ENCODE measurements at places on chromosomes 5 and 9.

GRCh38 chr5:135253601-135254178, 145.3 kb downstream of the MACROH2A1 start:
- peak; percentile 51 for DNase-seq

DNA sequence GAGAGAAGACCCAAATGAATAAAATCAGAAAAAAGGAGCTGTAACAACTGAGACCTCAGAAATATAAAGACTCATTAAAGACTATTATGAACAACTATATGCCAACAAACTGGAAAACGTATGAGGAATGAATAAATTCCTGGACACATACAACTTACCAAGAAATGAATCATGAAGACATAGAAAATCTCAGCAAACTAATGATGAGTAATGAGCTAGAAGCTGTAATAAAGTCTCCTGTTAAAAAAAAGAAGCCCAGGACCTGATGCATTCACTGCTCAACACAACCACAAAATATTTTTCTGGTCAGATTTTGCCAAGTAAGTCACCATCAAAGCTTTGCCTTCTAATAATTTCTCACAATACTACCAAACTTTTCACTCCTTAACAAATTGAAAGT, 666.7 kb downstream of the LRRC70 start:
- DNase-seq, result no peak

- DNase-seq, result no peak
Observed at GRCh38 chr9:87826331-87826730, 56.3 kb upstream of the SPATA31E1 start.

- DNase-seq, result no peak
Observed at GRCh38 chr9:77999231-77999631, 32.4 kb downstream of the GNAQ start.

DNA sequence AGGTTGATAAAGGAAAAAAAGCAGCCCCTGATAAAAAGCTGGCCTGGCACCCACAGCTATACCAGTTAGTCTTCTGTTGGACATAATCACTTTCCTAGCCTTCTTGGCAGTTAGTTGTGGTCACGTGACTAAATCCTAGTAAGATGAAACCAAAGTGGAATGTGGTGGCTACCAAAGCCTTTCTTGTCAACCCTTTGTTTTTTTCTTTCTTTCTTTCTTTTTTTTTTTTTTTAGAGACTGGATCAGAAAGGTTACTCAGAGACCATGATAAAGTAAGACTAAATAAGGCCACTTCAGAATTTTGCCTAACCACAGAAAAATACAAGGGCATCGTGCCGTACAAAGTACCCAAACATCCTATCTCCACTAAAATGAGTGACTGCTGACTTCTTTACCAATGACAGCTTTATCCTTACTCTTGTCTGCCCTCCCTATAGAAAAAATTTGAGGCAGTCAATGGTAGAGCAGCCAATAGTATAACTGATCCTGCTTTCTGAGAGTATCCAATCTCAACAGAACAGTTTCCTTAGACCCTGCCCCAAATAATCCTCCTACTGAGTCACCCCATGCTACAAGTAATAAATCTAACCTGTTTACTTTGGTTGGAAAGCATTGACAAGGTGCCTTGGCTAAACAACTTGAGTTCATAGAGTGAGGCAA, 14.2 kb upstream of the KIF27 start:
- DNase-seq, result peak; percentile 6

- DNase-seq, result no peak
Observed at GRCh38 chr9:114282507-114282906, 40.4 kb upstream of the ORM1 start.

- no peak for DNase-seq
Observed at GRCh38 chr5:158910782-158911692, 188.7 kb downstream of the EBF1 start.

Measured in DMS79 treated with DMSO at 0.1 percent for 48 hours (cell line).